Effector memory CD4-positive, alpha-beta T cell (primary cell): ENCODE measurements at places on chromosomes 11 and 22.

- no peaks in the 10 kb centered on the region for H3K4me1 ChIP-seq
- no peak for DNase-seq
- no peaks in the 10 kb centered on the region for H3K36me3 ChIP-seq
Observed at GRCh38 chr11:72391638-72392423, 42.5 kb downstream of the CLPB start.

DNA sequence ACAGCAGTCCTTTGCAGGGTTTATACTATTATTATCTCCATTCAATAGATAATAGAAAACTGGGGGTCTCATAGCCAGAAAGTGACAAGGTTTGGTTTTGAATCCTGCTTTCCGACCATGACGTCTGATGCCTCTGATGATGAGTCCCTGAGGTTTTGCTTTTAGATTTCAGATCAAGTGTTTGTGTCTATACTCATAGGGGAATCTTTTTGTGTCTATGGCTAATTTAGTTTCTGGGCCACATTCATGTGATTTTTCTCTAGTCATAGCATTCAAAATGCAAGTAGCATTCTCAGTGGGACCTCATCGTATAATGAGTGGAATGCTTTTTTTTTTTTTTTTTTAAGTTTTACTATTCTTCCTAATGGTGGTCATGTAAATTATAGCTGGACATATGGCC, 72.9 kb downstream of the TNRC6B start:
- no peak overlapping the region for H3K27ac ChIP-seq
- no peaks in the 10 kb centered on the region for H3K27me3 ChIP-seq
- peaks cover 8% of the 10 kb centered on the region for H3K36me3 ChIP-seq

GRCh38 chr11:61579676-61580270, 1.1 kb downstream of the SYT7 start:
- peaks cover 14% of the 10 kb centered on the region for H3K27me3 ChIP-seq
- DNase-seq, result no peak
- no peak overlapping the region for H3K27ac ChIP-seq
- H3K4me1 ChIP-seq, result peaks cover 8% of the 10 kb centered on the region
- H3K4me3 ChIP-seq, result peak overlapping the region; percentile 21

- H3K27ac ChIP-seq, result no peak overlapping the region
- peaks cover 11% of the 10 kb centered on the region for H3K4me1 ChIP-seq
- H3K4me3 ChIP-seq, result no peak overlapping the region
- peaks cover 5% of the 10 kb centered on the region for H3K36me3 ChIP-seq
- no peak for DNase-seq
Observed at GRCh38 chr11:72726266-72727220, 25.7 kb downstream of the ARAP1 start.

- H3K4me1 ChIP-seq, result no peaks in the 10 kb centered on the region
- DNase-seq, result no peak
- H3K27me3 ChIP-seq, result no peaks in the 10 kb centered on the region
- no peak overlapping the region for H3K27ac ChIP-seq
- no peaks in the 10 kb centered on the region for H3K36me3 ChIP-seq
- no peak overlapping the region for H3K4me3 ChIP-seq
Observed at GRCh38 chr22:20178075-20178914, 27.4 kb upstream of the CCDC188 start.
